Breast epithelium (tissue), 4 donors: ENCODE measurements at places on chromosomes 12 and 14.

DNA sequence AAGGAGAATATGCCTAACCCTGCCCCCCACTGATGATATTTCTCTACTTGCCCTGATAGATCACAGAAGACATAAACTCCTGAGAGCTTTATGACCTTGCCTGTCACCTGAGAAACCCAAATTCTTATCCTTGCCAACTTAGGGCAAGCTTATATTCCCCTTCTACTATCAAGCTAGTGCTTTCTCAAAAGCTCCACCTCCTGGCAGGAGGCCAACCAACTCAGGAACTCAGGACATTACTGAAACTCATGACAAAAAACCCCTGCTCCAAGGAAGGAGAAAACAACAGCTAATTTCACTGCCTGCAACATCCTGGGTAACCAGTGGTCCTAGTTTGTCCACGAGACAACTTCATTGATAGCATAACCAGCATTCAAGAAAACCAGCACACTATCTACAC, 60.9 kb upstream of the FSCB start:
- no peak for DNase-seq

DNA sequence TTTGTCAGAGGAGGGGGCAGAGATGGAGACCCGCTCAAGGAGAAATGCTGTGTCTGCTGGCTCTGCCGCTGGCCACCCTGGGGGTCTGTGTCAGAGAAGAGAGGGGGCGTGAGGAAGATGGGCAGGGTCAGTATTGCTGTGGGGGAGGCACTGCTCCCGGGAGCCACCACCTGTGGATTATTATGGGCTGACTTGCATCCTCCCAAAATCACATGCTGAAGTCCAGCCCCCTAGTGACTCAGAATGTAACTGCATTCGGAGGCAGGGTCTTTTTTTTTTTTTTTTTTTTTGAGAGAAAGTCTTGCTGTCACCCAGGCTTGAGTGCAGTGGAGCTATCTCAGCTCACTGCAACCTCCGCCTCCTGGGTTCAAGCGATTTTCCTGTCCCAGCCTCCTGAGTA, 12.3 kb downstream of the ABCD4 start:
- DNase-seq: no peak

GRCh38 chr14:50920482-50921230, 23.6 kb downstream of the PYGL start:
- no peak for DNase-seq

DNA sequence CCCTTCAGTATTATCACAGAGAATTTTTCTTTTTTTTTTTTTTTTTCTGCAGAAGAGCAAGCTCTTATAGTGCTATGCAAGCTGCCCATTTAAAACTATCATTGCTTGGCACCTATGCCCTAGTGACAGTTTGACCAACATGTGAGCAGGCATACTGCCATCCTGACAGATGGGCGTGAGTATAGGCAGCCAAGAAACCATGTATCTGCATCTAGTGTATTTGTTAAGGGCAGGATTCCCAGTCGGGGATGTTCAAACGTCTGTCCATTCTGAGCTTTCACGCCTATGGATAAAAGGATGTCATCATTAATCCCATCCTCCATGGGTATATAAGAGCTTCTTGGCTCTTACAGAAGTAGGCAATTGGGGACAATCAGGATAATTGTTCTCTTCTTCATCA, 8.8 kb downstream of the VRK1 start:
- DNase-seq: no peak

- DNase-seq: no peak
Measured at GRCh38 chr14:38197784-38198335, 9.8 kb upstream of the SSTR1 start.

DNA sequence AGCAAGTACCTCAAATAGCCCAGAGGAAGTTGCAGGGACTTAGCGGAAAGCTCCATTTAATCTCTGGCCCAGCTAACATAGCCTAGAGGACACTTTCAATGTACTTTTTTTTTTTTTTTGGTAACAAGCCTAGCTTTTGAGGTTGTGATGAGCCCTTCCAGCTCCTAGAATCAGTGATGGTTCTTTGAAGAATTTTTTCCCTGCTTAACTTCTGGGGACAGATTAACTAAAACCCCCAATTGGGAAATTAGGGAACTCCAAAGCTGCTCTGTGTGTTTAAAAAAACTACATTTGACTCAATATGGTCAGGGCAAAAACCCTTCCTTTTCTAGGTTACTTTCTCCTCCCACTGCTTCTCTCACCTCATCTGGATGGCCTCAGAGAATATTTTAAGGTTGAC, 23.9 kb upstream of the ITGA5 start:
- DNase-seq: no peak

GRCh38 chr12:100995201-100995600, 200.6 kb downstream of the ANO4 start:
- DNase-seq: no peak

GRCh38 chr12:108566452-108566851, 4.1 kb downstream of the ISCU start:
- DNase-seq: no peak

DNA sequence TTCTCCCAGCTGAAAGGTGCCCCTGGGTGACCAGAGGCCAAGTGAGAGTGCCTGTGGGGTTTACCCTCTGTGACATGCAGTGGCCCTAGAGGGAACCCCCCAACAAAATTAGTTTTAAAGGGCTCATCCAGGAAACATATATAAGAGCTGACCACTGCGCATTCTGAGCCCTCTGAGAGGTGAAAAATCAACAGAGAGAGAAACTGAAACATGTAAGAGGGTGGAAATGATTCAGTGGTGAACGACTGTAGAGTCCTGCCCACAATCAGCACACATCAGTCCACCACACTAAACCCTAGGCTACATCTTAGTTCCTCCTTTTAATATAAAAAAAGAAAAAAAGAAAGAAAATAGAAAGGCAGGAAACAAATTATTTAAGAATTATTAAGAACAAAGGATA, 21.0 kb upstream of the ACSM4 start:
- no peak for DNase-seq

- DNase-seq: no peak
Measured at GRCh38 chr14:23654231-23654630, 18.1 kb downstream of the DHRS2 start.

GRCh38 chr14:101964297-101965180, at the start of gene DYNC1H1:
DYNC1H1 (plus strand) TSS chr14:101964573; CDS start chr14:101964692, 119 bp downstream.
- peak; percentile 91 for DNase-seq

DNA sequence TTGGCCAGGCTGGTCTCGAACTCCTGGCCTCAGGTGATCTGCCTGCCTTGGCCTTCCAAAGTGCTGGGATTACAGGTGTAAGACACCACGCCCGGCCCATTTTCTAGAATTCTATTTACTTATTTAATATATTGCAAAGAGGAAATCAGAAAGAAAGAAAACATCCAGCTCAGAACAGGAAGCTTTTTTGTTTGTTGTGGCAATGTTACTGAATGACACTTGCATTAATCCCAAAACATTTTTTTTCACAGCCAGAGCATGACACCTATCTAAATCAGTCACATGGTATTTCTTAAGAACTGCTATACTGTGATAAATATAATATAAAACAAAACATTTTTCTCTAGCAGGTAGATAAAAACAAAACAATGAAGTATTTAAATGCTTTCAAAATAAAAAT, 12.6 kb downstream of the CFL2 start:
- no peak for DNase-seq
